ENCODE measurements at places on chromosomes 2 and 18.

DNA sequence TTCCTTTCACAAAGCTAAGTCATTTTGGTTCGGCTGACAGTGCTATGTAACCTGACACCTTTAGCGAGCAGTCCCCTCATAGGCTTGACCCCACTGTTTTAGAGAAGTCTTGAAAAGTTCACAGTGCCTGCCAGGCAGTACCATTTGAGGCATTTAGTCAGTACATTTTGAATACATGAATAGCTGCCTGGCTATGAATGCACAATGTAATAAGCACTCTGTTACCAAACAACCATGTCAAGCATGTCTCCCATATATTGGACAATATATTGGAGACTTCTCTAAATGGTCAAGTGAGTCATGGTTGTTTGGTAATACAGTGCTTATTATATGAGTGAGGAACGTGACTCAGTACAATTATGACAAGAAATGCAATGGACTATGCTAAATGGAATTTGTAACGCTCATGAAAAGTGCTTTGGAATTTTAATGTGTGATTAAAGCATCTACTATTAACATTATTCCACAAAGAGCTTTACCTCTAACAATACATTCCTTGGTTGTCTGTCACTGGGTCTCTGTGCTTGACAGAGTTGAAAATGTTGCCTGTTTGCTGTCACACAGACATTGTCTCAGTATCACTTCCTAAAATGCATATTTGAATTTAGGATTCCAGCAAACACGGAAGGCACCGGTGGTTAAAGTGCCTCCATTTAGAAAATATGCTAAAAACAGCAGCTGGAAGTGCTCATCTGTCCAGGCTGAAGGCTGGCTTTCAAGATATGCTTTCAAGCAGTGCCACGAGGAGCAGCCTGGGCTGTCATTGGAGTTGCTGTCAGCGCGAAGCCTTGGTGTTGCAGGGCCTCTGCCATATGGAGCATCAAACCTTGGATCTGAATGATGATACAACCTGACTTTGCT is 458.6 kb downstream of the FBXO15 start:
- DNase-seq: no peak

DNA sequence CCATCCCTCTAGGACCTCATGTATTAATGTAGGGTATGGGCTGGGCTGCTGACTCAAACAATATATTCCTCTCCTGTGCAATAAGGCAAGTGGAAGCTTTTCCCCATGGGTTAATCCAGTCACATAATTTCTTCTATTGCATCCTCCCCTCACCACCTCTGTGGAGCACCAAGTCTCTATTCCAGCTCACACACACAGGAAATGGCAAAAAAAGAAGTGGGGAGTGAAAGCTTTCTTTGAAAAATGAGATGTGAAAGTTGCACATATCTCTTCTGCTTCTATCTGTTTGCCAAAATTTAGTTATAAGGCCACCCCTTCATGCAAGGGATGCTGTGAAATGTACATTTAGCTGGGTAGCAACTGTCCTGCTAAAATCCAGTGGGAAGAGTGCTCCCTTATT is 121.3 kb downstream of the CDC42EP3 start:
- DNase-seq: no peak

GRCh38 chr2:209141818-209142217 is 282.0 kb upstream of the MAP2 start:
- DNase-seq: no peak

DNA sequence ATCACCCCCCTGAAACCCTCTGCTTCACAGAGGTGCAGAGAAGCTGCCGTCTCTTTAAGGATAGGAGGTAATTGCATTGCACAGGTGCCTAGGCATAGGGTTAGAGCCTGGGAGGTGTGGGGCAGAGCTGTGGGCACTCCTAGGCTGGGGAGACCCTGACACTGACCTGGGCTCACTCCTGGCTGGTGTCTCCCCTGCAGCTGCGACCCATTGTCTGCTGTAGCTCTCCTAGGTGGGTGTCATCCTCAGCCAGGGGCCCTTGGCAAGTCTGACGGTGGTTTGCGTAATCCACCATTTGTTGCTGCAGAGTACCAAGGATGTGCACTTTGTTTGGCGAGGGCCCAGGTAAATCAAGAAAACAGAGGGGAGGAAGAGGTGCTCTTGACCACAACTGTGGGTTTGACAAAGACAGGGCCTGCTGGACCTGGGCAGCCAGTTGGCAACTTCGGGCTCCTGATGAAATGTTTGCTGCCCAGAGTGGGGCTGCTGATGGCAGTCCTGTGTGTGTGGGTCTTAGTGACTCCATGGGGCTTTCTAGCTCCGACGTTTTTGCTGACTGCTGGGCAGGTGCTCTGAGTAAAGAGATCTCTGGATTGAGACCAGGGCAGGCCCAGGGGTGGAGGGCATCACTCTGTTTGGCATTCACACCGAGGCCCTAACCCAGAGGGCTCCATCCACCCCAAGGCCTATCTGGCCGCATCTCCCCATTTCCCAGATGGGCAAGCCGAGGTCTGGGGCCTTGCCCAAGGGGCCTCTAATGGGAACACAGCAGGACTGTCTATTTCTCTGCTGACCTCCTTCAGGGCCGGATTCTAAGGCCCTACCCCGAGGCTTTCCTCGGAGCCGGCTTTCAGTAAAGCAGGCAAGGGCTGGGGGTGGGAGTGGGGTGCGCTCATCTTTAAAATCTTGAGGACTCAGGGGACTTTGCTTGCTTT is 67.7 kb downstream of the EDAR start:
- DNase-seq: no peak

DNA sequence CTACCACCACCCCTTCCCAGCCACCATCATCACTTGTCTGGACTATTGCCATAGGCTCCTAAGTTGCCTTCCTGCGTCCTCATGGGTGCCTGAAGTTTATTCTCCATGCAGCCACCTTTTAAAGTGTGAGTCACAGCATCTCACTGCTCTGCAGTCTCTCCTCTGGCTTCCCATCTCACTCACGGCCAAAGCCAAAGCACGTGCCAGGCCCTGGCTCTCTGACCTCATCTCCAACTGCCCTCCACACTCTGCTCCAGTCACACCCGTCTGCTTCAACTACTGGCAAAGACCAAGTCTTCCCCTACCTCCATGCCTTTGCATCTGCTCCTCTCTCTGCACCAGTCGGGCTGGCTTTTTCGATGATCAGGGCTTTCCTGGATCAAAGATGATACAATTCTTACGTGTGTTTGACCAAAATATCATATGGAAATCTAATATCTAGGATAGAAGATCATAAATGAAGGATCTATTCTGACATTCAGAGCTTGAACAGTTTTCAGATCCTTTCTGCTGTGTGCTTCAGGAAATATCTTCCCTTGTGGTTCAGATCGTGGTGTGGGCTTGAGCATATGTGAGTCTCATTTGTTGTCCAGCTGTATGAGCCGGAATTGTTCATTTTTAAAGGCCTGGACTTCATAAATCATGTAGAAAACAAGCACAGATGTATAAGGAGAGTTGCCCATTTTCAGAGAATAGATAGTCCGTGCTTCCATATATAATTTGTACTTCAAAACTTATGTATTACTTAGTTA is 175.6 kb downstream of the PRKCE start:
- DNase-seq: no peak

DNA sequence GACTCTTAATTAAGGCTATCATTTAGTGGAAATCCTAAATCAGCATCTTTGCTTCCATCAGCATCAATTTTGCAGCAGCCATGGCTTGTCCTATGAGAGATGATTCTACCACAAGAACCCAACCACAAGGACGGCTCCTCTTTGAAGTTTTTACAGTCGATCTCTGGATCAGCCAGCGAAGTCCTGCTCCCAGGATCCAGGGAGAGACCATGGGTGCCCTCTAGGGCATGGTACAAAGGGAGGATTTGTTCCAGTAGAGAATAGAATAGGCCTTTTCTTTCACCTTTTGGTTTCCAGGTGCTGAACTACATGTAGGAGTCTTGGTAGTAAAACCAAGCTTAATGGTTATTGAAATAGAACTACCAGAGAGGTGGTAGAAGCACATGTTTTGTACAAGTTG is 52.7 kb downstream of the TMEM200C start:
- no peak for DNase-seq

DNA sequence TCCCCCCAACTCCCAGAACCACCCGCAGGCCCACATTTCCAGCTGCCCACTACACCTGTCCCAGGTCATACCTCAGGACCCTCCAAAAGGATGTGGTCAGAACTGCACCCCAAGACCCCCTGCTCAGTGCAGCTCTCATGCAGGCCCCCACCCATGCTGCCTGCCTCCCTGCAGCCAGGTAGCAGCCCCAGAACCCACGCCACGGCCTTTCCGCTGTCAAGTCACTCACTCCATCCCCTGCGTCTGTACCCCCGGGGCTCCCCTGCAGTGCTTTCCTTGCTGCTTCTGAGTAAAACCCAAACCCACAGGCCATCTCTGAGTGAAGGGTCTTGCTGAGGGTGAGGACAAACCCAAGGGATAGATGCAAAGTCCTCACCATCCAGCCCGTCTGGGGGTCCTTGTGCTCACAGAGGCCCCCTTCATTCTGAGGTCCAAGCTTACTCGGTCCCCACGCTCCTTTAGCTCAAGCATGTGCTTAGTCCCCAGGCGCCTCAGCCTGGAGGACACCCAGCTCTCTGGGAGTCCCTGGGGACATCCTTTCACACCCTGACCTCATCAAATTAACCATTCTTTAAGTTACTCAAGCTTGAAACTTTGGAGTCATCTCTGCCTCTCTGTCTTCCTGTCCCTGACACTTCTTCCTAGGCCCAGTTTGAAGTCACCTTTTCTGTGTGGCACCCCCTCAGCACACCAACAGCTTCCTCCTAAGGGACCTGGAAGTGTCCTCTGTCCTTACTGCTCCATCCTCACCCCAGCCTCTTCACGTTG is 130.1 kb downstream of the SMAD7 start:
- no peak for DNase-seq
